ENCODE measurements at places on chromosomes 3 and 15.

GRCh38 chr15:64452988-64453688, 7.2 kb upstream of the ZNF609 start:
- DNase-seq = no peak

- DNase-seq = no peak
Observed at GRCh38 chr3:88009066-88009465, 49.7 kb downstream of the CGGBP1 start.

- no peak for DNase-seq
Observed at GRCh38 chr3:13870902-13871301, 9.0 kb downstream of the WNT7A start.

GRCh38 chr3:59049671-59050331, at the start of gene CFAP20DC:
TSS of gene CFAP20DC (minus strand) at chr3:59050025. CDS start at chr3:59049631, 394 bp downstream.
- peak; percentile 83 for DNase-seq

DNA sequence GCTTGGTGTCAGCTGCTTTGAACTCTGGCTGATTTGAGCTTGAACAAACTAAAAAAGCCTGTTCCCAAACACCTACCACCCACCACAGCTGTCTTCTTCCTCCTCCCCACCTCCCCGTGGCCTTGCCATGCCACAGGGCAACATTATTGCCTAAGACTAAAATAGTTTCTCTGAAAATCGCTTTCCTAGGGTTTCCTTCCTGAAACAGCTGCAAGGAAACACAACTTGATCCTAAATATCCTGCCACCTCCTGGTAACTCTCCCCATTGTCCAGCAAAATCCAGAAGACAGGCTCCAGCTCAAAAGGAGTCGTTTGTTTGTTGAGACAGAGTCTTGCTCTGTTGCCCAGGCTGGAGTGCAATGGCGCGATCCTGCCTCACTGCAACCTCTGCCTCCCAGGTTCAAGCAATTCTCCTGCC, 193.9 kb upstream of the TPM1 start:
- no peak for DNase-seq

GRCh38 chr15:62958528-62959363, 83.8 kb upstream of the TPM1 start:
- DNase-seq = no peak

DNA sequence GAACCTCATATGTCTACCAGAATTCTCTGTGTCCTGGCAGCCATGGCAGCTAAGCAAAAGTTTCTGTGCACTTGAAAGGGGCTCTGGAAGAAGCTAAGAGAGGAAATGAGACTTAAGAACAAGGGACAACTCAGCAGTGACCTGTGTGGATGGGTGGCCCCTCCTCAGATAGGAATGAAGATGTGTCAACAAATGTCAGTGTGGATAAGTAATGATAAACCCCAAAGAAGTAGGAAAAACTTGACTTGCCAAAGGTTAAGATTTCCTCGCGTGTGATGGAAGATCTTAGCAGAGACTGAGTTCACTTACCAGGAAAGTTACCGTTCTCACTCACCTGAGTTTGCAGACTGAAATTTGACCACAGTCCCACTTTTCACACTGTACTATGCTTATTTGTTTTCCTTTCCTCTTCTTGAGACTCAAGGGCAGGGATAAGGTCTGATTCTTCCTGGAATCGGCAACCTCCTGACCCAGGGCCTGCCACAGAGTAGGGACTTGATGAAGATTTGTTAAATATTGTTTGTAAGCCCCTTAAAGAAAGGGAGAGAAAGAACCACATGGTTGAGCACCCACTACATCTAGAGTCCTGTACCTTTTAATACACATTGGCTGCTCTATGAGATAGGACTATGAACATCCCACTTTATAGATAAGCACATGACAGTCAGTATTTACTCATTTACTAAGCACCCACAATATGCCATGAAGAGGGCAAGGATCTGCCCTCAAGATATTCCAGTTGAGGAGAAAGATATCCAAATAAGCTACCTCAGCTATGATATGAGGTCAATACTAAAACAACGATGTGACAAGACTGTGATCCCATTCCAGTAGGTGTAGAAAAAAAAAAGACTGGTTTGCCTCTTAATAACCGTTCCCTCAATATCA, 7.3 kb upstream of the HRH1 start:
- no peak for DNase-seq

- DNase-seq = no peak
Observed at GRCh38 chr15:66489179-66489791, 8.3 kb downstream of the SNAPC5 start.

DNA sequence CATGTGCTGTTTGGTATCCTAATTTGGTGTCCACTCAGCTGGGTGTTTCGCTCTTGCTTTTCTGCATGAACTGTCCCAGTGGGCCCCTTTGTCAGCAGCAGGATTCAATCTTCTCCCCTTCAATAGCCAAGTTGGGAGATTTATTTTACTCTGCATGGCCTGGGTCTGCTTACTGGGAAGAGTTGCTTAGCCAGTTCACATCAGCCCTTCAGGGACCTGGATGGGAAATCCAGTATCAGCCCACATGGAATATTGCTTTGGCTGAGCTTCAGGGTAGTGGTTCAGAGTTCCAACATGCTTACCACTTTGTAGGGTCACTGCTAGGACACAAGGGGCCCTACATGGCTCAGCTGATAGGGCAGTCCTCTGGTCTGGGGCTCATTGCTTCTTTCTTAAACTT, 93.0 kb upstream of the BOC start:
- DNase-seq = no peak

- no peak for DNase-seq
Observed at GRCh38 chr15:68697711-68698690, 119.2 kb downstream of the CORO2B start.

All from right renal cortex interstitium (tissue), 3 donors.